Foreskin keratinocyte (primary cell): ENCODE measurements at places on chromosomes 2 and 18.

- peak; percentile 72 for DNase-seq
Measured at GRCh38 chr2:20052229-20052851, 912 bp upstream of the LAPTM4A start.

- DNase-seq = no peak
Measured at GRCh38 chr2:167404627-167405284, 516.5 kb downstream of the XIRP2 start.

- DNase-seq = no peak
Measured at GRCh38 chr2:142966284-142966683, 88.8 kb downstream of the KYNU start.

DNA sequence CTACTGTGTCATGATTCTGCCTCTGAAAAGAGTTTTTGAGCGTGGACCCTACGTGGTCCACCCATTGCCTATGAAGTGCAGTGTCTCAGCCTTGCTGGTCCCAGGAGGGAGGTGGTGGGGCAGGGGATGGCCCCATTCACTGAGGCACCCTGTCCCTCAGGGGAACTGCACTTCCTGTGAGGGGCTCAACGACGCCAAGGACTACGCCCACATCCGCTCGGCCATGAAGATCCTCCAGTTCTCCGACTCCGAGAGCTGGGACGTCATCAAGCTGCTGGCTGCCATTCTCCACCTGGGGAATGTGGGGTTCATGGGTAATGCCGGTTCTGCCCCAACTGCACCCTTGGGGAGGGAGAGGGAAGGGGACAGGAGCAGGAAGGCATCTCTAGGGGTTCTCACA lies 42.5 kb downstream of the MYO7B start:
- DNase-seq = no peak

- no peak for DNase-seq
Measured at GRCh38 chr2:45354776-45355175, 256.3 kb downstream of the SRBD1 start.

GRCh38 chr2:149826471-149827125 lies 239.0 kb upstream of the MMADHC start:
- DNase-seq = peak; percentile 27
